Urothelium cell line (cell line): ENCODE measurements at places on chromosomes 7 and 10.

DNA sequence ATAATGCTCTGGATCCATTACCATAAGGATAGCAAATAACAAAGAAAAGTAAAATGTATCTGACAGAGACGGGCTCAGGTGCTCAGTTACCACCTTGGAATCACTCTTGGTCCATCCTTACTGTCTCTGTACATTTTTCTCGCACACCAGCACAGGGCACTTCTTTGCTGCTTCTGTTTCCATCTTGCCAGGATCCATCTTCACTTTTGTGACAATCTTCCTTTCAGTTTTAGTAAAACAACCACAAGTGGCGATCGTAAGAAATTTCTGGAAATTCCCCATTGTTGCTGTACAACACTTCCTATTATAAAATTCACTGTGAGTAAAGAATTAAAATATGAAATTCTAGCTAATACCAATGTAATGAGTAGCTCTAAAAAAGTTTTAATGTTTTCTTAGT is 695.5 kb downstream of the GRM8 start:
- DNase-seq: no peak

- peak; percentile 55 for DNase-seq
These were observed 71.8 kb upstream of the PIK3CG start for GRCh38 chr7:106793015-106793975.

DNA sequence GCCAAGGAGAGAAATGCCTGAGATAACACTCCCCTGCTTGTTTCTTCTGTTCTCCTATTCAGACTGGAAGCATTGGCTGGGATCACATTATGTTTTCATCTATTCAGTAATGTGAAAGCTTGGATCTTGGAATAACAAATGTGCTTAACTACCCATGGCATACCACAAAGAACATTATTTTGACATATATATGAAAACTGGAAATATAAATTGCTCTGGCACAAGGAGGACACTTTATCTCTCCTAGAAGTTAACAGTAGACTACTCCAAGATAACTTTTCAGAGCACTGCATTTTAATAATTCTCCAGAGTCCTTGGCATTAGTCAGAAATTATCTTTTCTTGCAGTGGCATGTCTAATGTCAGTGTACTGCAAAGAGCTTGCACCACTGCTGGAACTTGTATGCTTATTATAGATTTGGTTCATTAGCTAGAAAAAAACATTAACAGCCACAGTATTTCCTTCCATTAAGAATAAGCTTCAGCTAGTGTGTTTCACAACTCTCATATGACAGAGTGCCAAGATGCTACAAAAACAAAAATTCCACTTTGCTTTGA is 169.3 kb upstream of the LRRN3 start:
- DNase-seq: no peak

GRCh38 chr10:3054183-3054850 is 13.0 kb upstream of the PFKP start:
- no peak for DNase-seq

DNA sequence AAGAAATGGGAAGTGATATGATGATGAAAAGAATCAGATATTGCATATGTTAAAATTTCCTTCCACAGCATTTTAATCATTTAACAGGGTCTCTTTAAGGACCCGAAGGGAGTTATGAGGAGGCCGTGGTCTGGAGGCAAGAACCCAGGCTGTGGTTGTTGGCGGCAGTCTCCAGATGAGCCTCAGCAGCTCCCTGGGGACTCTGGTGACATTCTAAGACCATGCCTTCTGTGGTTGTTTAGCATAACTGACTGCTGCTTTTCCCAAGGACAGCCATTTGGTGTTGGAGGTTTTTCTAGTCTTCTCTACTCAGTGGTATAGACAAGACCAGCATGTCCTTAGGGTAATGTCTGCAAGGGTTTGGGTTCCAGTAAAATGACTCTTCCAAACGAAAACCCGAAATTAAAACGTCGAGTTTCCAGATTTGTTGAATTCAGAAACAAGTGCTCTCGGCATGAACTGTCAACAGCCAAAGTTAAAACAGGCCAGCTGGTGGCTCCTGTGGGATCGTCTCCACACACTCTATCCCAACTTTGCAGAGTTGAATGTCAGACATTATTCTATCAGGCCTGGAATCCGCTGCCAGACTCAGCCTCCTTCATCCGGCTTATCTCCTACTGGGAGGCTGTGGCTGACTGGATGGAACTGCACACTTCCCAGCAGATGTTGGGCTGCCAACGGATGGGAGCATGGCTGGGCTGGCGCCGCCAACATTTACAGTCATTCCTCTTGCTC is 183.1 kb downstream of the TAX1BP1 start:
- no peak for DNase-seq

GRCh38 chr10:31604096-31604495 is 285.1 kb downstream of the ZEB1 start:
- DNase-seq: no peak

GRCh38 chr10:70662362-70663220 is 9.7 kb upstream of the ADAMTS14 start:
- no peak for DNase-seq

DNA sequence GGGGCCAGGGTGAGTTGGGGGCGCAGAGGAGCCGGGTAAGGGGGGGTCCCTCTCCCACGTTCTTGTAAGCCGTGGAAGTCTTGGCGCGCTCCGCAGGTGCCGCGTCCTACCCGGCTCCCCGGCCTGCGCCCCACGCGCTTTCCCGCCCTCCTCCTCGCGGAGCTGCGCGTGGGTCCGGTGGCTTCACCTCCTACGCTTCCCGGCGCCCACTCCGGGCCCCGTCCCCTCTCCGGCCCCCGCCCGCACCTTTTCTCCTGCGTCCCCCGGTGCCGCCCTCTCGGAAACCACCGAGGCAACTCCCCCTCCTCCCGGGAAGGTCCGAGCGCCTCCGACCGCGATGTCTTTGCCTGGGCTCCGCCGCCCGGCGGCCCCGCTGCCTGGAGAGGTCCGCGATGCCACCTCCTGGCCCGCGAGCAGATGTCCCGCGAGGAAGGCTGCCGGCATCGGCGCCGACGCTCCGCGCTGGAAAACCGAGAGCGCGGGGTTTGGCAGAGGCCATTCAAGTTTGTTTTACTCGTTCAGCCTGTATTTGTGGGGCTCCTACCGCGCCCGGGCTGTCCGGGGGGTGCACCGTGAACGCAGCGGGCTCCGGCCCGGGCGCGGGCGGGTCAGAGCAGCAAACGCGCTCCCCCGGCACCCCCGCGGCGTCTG is 2.4 kb upstream of the NKX6-2 start:
- DNase-seq: no peak

DNA sequence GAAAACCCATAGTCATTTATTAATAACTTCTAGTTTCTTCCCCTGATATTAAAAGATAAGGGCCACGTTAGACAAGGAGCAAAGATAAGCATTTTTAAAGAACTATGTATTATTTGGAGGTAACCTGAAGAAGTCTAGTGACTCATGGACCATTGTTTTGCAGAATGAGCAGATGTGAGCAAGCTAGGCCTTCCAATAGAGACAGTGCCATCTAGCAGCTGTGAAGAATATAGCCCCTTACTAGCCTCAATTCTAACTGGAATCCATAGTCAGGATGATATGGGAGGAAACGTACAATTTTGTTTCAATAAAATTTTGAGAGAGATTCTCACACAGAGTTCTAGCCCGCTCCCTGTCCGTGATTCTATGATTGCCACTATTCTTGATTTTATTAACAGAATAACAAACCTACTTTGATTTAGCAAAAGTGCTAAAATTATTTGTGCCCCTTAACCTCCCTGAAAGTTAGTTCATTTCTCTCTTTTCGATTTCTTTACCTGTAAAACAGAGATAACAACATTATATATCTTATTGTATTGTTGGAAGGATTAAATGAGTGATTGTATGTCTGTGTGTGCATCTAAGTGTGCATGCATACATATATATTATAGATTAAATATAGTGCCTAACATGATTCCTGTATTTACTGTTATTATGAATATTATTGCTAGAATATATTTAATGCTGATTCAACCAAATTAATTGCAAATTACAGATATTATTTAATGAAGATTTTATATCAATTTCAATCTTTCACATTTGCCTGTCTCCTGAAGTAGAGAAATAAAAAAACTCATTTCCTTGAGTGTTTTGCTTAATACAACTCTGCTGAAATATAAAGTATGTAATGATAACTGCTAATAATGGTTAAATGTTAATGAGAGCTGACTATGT is 22.7 kb downstream of the FAM237B start:
- DNase-seq: peak; percentile 82

GRCh38 chr7:108486291-108486966 is 30.2 kb upstream of the NRCAM start:
- DNase-seq: no peak

- no peak for DNase-seq
These were observed 10.2 kb downstream of the PFKP start for GRCh38 chr10:3077509-3077908.

DNA sequence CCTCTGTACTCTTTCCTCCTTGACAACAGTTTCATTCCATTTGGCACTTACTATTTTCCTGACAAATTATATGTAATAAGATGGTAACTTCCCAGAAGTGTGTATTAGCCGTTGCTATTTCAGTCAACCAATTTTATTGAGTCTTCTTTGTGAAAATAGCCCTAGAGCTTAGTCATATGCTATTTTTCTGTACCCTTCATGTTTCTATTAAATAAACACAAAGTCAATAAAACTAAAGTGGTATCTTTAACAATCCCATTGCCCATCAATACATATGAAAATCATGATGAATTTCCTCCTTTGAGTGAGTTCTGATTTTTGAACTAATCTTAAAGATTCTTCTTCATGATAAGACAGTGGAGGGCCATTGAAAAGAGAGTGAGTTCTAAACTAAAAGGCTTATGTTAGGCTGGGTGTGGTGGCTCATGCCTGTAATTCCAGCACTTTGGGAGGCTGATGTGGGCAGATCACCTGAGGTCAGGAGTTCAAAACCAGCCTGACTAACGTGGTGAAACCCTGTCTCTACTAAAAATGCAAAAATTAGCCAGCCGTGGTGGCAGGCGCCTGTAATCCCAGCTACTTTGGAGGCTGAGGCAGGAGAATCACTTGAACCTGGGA is 5.9 kb upstream of the MYPN start:
- DNase-seq: no peak

- DNase-seq: no peak
These were observed 619 bp downstream of the EXOC4 start for GRCh38 chr7:133253519-133253875.
